ENCODE measurements at places on chromosomes 3 and 15. TPM values are rescaled to one million over a fixed set of nuclear protein-coding genes. Genes with fewer than 3 reads are reported as not detected.

- no peak for DNase-seq
These were observed 172.5 kb downstream of the RAP2B start for GRCh38 chr3:153334558-153334957.

DNA sequence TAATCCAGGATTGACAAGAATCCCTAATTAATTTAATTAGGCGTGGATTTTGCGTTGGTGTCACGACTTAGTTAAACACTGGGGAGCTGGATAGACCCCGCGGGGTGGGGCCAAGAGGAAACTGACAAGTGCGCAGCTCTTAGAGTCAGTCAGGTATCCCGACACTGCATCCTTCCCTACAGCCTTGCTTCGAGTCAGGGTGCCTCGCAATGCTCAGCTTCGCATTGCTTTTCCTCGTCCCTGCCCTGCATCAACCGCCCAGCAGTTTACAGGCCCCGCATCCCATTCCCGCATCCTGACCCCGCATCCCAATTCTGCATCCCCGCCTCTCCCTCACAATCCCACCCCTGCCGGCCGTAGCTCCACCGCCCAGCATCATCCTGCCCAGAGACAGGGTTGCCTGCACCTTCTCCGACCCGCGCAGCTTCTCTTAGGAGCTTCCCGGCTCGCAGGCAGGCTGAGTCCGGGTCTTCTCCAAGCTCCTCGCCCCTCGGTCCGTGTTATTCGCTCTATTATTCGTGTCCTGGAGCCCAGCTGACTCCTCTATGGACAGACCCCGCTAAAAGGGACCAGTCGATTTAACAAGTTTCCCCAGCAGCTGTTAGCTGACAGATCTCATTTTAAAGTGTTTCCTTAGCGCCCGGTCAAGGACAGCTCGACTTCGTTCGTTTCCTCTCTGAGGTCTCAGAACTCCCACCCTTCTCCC lies 699 bp upstream of the SHOX2 start:
- peak; percentile 22 for DNase-seq

- DNase-seq = no peak
These were observed 1074.8 kb upstream of the ALCAM start for GRCh38 chr3:104291878-104292277.

- DNase-seq = no peak
These were observed 250.9 kb upstream of the CFAP20DC start for GRCh38 chr3:59300733-59301132.

DNA sequence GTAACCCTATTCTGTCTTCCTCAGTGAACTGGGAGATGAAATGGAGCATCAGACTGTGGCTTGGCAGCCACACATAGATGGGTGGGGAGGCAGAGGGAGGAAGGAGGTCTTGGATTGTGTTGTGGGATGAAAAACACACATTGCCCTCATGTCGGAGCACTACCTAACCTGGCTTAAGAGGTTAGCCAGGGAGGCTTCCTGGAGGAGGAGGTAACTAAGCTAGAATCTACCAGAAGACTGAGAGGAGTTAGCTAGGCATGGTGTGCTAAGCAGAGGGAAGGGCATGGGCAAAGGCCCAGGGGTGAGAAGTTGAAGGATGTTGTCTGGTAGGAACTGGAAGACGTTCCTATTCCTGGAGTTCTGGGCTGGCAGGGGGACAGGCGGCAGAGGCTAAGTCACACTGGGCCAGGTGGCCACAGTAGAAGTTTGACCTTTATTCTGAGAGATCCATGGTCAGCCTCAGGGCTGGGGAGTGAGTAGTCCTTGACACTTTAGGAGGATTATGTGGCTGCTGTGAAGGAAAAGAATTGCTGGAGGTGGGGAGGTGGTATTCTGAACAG lies 7.7 kb upstream of the PRKCD start:
- no peak for DNase-seq

BNC1 gene
- 24.3 TPM for total RNA-seq

GRCh38 chr15:38878926-38879325 lies 314.3 kb upstream of the RASGRP1 start:
- no peak for DNase-seq

DNA sequence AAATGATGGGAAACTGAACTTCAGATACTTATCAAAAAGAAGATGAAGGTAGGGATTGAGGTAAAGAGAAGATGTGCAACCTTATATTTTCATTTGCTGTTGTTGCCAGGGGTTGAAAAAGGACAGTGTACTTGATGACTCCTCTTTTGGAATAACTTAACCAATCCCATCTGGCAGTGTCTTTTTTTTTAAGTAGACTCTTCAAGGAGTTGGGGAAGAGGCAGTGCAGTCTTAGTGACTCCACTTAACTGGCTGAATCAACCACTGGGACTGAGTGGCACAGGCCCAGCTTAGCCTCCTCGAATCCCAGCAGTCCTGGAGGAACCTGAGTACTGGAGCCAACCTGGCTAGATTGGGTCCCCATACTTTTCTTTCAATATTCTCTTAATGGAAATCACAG lies 27.3 kb upstream of the FILIP1L start:
- DNase-seq = no peak

- DNase-seq = no peak
These were observed 152.6 kb downstream of the SCAPER start for GRCh38 chr15:76752549-76752948.

DNA sequence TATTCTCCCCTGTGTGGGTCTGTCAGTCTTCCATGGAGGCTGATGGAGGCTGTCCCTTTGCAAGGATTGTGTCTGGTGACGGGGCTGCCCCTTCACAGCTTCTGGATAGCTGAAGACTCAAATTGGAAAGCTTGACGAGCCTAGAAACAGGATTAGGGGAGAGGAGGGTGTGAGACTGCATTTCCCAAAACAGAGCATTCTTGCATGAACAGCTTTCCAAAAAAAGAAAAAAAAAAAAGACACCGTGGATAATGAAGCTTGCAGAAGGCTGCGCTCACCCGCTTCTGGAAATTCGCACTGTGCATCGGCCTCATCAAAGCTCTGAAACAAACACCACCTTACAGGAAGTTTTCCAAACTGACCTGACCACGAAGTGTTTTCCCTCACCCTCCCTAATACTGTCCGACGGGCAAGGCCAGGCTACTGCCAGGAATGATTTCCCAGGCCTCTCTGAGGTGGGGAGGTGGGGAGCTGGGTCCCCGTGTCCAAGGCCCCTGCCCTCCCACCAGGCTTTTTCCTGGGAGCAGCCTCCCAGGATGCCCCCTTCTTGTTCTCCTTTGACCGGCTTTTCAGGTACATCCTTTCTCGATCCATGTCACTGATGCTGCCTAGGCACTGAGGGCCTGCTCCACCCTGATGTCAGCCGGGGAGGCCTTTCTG lies 24.9 kb upstream of the MUC4 start:
- no peak for DNase-seq

TRIM71 gene
- total RNA-seq = 14.5 TPM

TIMP4 gene
- total RNA-seq = 4.7 TPM

MYRIP gene
- 0.80 TPM for total RNA-seq

ZNF717 gene
- total RNA-seq = 1.8 TPM

- no peak for DNase-seq
These were observed 49.9 kb downstream of the TFG start for GRCh38 chr3:100759159-100759558.

PIGZ gene
- total RNA-seq = 11.1 TPM

GRCh38 chr15:58530056-58530590 lies 98.3 kb downstream of the LIPC start:
- no peak for DNase-seq

GOLGA8H gene
- total RNA-seq = not detected

LRRIQ4 gene
- not detected for total RNA-seq

Data from hepatocyte (in vitro differentiated cells).